ENCODE measurements at places on chromosomes 5 and 9.

- DNase-seq: no peak
Measured at GRCh38 chr9:116115761-116116353, 37.7 kb upstream of the PAPPA start.

GRCh38 chr9:37029304-37029775, 4.7 kb downstream of the PAX5 start:
- no peak for DNase-seq

GRCh38 chr9:85055506-85056202, 386.1 kb downstream of the NTRK2 start:
- no peak for DNase-seq

DNA sequence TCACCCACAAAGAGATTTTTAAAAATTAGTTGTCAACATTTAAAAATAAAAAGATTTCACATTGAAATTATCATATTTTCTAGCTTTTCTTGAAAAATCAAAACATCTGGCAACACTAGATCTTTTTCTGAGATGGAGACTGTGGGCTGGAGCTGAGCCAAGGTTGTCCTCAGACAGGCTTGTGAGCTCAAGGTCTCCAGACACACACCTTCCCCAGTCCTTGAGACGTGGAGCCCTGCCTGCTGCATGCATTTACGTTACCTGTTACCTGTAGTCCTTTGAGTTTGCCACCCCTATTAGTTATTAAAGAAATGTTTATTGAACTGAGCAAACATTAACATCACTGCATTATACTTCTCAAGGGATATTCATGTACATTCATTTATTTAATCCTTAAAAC, 87.5 kb upstream of the TLE1 start:
- DNase-seq: no peak

GRCh38 chr9:93950619-93951601, 4.2 kb downstream of the BARX1 start:
- no peak for DNase-seq

GRCh38 chr5:1745796-1746370, 53.8 kb downstream of the MRPL36 start:
- DNase-seq: no peak

DNA sequence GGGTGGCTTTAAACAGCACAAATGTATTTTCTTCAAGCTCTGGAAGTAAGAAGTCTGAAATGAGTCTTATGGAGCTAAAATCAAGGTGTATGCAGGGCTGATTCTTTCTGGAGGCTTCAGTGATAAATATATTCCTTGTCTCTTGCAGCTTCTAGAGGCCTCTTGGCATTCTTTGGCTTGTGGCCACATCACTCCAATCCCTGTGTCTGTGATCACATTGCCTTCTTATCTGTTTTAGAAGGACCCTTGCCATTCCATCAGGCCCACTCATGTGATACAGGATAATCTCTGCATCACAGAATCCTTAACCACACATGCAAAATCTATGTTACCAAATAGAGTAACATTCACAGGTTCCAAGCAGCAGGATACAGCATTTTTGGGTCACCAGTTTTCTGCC, 917.8 kb upstream of the C9orf72 start:
- DNase-seq: no peak

DNA sequence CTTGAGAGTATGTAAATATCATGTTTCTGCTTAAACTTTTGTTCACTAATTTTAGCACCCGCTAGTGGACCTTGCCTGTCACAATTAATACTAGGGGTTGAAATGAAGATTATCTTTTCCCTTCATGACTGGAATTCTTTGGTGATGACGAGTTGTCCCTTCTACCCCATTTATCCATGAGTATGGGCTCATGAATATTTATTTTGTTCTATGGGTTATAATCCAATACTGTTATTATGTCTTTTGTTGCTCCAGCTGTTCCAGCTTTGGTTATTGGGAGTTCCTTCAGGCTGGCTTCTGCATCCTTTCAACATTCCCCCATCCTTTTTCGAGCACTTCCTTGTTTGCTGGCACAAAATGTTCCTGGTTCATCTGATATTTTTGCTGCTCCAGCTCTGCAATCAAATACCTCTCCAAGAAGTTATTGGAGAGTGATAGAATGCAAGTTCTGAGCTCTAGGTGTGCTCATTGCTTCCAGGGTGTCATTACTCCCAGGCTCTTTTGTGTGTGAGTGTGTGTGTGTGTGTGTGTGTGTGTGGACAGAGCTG, 19.7 kb upstream of the ARHGEF28 start:
- no peak for DNase-seq

- DNase-seq: no peak
Measured at GRCh38 chr5:171131497-171131896, 177.6 kb upstream of the TLX3 start.

- DNase-seq: no peak
Measured at GRCh38 chr5:14735944-14736343, 71.4 kb downstream of the OTULIN start.

GRCh38 chr5:14168144-14168792, 25.1 kb downstream of the TRIO start:
- DNase-seq: no peak

- DNase-seq: no peak
Measured at GRCh38 chr5:173473288-173473687, 143.2 kb downstream of the BOD1 start.

GRCh38 chr5:142425286-142426065, 100.7 kb upstream of the SPRY4 start:
- no peak for DNase-seq
